Amniotic stem cell (primary cell): ENCODE measurements at places on chromosomes 3 and 15.

DNA sequence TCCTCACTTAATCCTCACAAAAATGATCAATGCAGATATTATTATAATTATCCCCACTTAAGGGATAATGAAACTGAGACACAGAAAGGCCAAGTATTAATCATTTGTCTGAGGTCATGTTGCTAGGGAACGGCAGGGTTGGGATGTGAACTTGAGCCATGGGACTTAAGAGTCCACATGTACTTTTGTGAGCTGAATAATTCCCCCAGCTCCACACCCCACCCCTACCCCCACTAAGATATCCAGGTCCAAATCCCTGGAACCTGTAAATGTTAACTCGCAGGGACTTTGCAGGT is 290.5 kb upstream of the GADL1 start:
- DNase-seq: no peak

GRCh38 chr3:114221165-114221880 is 16.1 kb downstream of the ZNF80 start:
- DNase-seq: no peak

GRCh38 chr3:169390741-169391305 is 272.7 kb downstream of the MECOM start:
- DNase-seq: no peak

- DNase-seq: no peak
Measured at GRCh38 chr15:35630985-35631384, 85.0 kb upstream of the DPH6 start.

- DNase-seq: no peak
Measured at GRCh38 chr3:52104684-52105640, 48.6 kb upstream of the DUSP7 start.

DNA sequence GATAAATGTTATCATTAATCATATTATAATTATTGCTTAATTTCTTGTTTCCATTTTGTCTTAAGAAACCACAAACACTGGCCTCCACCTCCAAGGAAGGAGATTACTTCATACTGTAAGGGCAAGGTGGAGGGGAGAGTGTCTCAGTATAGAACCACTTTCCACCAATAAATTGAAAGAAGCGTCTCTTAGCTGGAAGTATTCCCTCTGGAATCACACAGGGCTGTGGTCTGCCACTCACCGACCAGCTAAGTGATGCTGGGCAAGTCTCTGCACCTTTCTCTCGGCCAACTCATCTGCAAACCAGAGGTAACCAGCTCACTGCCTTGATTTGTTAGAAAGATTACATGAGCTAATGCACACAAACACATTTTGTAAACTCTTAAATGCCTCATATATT is 63.1 kb downstream of the EIF4E3 start:
- no peak for DNase-seq

DNA sequence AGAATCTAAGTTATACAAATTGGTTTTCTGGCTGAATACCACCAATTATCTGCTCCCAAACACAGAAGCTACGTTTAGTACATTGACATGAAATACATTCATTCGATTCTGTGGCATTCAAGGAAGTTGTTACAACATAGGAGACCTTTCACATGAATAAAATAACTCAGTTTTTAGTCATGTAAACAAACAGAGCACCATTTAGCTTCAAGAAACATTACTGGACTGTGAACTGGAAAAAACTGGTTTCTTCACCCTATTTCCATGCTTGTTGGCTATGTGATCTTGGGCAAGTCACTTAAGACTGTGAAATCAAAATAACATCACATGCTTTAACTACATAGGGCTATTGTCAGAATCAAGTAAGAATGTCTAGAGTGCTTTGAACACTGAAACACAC is 46.2 kb downstream of the NRG4 start:
- DNase-seq: no peak

DNA sequence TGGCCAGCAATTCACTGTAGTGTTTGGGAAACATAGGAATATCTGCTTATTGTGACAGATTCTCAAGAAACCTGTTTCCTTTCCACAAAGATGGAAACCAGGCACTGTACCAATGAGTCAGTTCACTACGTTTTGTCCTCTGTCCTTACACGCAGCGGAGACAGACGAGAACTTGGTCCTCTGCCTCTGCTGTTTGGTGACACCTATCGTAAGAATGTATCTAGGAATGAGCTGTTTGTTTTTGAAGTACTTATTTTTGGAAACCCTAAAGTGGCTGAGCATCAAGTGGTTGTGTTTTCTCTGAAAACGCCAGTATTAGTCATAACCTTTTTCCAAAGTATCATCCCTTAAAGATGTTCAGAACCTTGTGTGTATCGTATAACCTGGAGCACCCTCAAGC is 93.0 kb downstream of the PGPEP1L start:
- DNase-seq: peak; percentile 73

- DNase-seq: no peak
Measured at GRCh38 chr15:62325597-62325996, 160.5 kb upstream of the C2CD4B start.

GRCh38 chr3:23442598-23443383 is 239.7 kb downstream of the UBE2E2 start:
- no peak for DNase-seq

GRCh38 chr3:149479621-149480325 is 5.3 kb downstream of the TM4SF4 start:
- no peak for DNase-seq

DNA sequence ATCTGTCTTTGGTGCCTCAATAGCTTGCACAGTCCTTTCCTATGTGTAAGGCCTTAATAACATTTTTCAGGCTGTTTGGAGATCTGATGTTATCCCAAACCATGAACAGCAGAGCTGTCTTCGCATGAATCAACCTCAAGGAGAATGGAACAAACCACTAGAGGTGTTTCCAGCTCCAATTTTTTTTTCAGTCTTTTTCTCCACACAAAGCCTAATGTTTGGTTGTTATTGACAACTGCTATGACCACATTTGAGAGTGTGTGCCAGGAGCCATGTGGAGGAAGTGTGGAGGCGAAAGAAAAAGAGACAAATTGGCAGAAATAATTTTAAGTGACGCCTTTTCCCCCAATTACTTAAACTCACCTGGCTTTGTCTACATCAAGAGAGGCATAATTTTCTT is 38.7 kb downstream of the RTP4 start:
- DNase-seq: no peak

DNA sequence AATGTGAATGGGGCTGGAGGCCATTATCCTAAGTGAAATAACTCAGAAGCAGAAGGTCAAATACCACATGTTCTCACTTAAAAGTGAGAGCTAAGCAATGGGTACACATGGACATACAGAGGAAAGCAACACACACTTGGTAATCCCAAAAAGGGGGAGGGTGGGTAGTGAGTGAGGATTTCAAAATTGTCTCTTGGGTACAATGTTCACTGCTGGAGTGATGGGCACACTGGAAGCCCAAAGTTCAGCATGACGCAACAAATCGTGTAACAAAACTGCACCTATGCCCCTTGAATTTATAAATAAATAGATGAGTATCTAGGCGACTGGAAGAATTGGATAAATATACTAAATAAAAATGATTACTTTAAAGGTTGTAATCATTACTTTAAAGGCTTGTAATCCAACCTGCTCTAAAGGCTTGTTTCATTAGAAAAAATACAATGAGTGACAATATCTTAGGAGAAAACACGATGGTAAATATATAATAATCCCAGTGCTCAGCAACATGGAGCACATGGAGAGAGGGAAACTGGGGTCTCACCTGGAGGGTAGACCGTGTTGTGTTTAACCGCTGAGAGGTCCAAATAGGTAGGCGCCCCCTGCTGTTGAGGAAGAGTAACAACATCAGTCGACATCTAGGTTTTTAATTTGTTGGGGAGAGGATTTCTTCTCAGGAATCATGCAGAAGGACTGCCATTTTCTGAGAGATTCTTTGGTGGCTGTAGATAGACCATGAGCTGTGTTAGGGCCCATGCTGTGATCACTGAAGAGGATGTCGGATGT is 78.5 kb upstream of the ROBO1 start:
- no peak for DNase-seq

- no peak for DNase-seq
Measured at GRCh38 chr3:127019449-127019848, 36.5 kb downstream of the PLXNA1 start.

DNA sequence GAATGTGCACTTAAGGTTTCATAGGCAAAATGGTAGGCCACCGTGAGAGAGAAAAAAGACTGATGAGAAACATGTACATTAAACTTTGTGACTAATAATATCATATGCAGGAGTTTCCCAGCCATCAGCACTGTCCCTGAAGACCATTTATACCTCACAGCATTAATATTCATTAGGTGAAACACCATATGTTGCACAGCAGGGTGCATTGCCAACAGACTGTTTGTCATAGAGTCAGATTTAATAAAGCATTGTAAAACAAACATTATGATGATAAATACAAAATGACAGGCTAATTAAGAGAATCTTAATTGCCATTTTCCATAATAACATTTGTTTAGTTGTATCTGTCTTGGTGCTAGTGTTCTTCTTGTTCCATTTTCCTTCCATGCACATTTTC is 578.3 kb downstream of the EPHA3 start:
- DNase-seq: no peak

DNA sequence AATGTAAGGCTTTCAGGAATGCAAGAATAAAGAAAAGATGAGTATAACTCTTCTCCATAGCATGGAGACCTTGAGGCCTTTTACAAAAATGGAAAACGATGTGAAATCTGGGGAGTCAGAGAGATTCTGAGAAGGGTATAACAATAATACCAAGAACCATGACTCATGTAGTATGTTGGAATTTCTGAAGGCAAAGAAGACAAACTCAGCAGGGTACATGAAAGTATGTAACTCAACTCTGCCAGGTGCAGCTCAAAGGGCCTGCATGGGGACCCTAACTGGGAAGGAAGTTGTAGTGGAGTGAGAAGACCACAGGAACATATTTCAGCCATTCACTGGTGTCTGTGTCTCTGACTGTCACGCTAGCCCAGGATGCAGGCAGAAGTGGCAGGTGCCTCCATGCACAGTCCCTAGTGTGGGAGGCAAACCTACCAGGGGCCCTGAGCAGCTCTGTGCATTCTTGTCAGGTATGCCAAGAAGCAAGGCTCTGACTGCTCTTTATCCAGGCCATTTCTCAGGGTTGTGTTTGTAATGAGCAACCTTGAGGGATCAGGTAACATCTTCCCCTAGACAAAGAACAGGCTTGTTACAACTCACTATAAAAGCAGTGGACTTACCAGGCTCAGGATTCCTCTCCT is 57.2 kb downstream of the GPR156 start:
- no peak for DNase-seq

DNA sequence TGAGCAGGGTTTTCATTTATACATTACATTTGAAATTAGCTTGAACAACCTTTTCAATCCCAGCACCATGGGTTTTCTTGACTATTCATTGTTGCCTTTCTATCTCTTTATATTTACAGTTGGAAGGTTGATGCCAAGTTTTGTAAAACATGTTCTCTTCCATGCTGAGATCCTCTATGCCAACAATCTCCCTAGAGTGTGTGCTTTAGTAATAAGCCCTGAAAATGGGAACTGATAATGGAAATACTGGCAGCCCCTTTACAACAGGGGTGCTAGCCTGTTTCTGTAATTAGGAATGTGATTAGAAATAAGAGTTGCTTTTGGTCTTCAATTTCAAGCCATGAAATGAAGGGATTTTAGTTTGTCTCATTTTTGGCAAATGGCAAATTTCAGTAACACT is 239.9 kb upstream of the NAALADL2 start:
- DNase-seq: no peak

- DNase-seq: no peak
Measured at GRCh38 chr3:46871222-46871621, 6.3 kb upstream of the PTH1R start.

GRCh38 chr15:99202176-99202552 is 47.2 kb downstream of the TTC23 start:
- DNase-seq: no peak

DNA sequence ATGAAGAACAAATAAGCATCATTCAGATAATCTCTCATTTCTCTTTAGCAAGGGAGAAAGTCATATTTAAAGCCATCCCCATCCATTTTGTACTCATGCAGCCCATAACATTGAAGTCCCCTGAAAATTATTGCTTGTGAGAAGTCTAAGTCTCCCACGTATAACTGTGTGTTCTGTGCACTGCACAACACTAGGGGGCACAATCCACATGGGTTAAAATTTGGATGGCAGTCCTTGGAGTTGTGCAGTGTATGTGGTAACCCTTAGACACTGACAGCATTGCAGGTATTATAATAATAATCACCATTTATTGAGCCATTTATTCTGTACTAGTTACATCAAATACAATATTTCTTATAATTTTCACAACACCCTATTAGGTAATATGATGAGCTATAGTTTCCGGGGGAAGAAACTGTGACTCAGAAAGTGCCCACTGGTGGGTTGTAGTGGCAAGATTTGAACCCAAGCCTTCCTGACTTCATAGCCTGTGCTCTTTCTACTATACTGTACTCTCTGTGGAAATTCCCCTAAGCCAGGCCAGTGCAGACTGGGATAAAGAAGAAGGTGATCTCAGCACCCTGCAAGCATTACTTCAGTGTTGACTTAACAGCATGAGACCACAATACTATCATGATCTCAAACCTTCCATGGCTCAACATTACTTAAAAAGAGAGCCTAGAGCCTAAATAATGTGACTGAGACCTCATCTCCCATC is 15.7 kb downstream of the KCNAB1 start:
- no peak for DNase-seq

GRCh38 chr3:74445541-74445940 is 168.9 kb downstream of the CNTN3 start:
- DNase-seq: no peak

GRCh38 chr3:7915356-7915755 is 586.3 kb upstream of the LMCD1 start:
- no peak for DNase-seq

GRCh38 chr15:90343302-90343790 is 8.7 kb upstream of the ZNF774 start:
- DNase-seq: no peak

DNA sequence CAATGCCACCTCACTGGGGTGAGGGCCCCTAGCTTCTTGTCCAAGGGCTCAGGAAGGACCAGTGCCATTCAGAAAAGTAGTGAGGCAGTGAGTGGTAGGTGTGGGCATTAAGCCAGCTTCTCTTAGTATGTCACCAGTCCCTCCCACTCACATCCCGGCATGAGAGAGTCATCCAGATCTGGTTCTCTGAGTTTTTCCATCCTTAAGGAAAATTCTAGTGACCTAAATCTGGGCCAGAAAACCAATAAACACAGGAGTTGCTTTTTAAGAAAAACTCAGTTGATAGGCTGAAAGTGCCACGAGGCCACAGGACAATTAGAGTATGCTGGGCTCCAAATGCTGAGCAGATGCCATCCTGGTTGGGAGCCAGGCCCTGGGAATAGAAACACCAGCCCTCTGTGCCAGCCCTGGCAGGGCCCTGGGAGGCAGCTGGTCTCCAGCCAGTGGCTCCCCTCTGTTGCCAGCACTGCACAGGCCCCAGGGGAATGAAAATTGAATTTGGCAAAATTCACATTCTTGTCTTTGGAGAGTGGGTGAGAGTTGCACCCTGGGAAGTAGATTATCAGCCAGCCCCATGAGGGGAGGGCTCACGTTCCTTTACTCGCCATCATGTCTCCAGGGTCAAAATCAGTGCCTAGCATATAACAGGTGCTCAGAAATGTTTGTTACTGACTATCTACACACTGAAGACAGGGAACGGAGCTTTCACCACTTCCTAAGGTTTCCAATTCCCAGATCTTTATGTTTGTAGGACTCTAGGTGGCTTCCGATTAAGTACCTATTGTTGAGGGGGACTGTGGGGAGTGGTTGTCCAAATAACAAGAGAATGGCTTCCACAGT is 52.8 kb downstream of the FAM43A start:
- peak; percentile 43 for DNase-seq

- DNase-seq: no peak
Measured at GRCh38 chr3:139491027-139491700, 14.8 kb upstream of the RBP2 start.
